ENCODE measurements at places on chromosomes 1 and 21.

DNA sequence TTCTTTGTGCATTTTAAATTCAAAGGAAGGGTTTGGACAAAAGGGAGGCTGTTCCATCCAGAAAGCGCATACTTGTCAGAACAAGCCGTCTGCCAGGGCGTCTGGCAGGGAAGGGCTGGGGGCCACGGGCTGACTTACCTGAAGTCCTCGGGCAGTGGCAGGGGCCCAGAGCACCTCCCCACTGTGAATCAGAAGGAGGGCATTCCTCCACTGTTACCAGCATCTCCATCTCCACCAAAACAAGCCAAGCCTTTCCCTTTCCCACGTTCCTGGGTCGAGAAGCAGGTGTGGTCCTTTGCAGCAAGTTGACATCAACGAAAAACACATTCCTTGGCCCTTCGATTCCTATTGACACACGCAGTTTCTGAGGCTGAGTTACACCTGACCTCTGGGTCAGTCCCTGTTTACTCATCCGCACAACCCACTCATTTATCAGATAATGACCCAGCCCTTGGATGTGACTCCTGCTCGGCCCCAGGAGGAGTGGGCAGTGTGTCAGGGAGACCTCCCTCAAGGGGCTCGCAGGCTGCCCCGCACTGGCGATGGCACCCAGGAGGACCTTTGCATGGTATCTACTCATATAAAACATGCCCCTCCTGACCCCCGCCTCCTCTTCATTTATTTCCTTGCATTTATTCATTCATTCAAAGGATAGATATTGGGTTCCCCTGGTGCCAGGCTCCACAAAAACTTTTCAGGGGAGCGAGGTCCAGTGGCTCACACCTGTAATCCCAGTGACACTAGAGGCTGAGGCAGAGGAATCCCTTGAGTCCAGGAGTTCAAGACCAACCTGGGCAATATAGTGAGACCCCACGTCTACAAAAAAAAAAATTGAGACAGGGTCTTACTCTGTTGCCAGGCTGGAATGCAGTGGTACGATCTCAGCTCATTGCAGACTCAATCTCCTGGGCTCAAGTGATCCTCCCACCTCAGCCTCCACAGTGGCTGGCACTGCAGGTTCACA lies 60.2 kb downstream of the TOMM20 start:
- no peak for DNase-seq

GRCh38 chr1:225425201-225425786 lies 2.5 kb downstream of the LBR start:
- no peak for DNase-seq

GRCh38 chr1:116375887-116376728 lies 3.1 kb downstream of the ATP1A1 start:
- DNase-seq = no peak

GRCh38 chr1:169595764-169596711 lies 9.8 kb upstream of the F5 start:
- no peak for DNase-seq

DNA sequence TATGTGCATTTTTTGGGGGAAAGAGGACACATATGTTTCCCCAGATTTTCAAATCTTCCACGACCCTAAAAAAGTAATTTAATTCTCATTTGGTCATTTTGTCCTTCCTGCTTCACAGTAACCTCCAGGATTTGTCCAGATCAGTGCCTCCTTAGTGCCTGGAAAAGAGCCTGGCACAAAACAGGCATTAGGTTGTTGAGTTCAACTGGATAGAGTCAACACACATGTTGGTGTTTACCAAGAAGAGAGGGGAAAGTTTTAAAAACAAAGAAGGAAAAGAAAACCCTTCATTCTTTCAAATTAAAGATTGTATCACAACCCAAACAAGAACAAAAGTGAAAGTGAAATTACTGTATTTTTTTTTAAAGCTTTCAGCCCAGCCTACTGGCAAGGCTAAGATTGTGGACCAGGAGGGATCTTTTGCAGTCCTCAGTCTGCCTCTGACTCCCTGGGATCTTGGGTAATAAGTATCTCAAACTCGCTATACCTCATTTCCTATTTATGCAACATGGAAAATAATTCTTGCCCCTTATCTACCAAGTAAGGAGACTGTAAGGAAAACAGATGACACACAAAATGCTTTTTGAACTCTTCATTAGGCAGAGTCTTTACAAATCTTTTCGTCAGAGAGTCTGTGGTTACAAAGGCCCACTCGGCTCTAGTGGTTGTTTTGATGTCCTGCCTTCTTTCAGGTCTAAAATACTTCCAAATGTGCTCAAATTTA lies 57.8 kb downstream of the ZNF281 start:
- no peak for DNase-seq

DNA sequence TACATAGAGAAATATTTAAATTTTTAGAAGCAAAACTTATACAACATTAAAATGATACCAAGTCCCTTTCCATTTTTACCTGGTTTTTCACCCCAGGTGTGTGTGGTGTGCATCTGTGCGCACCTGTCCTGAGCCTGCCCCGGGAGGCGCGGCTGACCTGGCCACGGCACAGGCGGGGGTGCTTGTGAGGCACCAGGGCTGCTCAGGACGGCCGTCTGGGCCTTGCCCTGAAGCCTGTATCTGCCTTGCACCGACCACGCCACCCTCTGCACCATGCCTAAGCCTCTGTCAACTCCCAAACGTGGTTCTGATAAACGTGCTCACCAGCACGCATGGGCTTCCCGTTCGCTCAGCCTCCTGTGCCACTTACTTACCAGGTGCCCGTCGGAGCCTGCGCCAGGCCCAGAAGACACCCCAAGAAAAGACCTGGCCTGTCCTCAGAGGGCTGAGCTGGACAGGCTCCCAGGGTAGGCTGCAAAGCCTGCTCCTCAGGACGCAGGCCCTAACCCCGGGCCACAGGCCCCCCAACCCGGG lies 20.9 kb downstream of the PANK4 start:
- DNase-seq = no peak

DNA sequence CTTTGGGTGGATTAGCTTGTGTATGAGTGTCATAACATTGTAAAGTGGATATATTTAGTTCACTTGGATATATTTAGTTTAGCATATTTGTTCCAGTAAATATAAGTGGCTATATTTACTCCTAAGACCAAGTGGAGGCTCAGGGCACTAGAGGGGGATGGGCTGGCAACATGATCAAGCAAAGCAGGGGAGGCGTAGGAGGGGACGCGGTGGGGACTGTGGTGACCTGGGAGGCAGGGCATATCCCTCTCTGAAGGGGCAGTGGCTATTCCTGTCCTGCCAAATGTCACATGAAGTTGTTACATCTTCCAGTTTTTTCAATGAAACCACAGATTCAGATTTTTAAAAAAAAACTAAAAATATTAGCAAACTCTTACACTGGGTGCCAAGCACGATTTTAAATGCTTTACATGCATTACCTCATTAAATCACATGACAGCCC lies 51.9 kb upstream of the EDN2 start:
- DNase-seq = no peak

DNA sequence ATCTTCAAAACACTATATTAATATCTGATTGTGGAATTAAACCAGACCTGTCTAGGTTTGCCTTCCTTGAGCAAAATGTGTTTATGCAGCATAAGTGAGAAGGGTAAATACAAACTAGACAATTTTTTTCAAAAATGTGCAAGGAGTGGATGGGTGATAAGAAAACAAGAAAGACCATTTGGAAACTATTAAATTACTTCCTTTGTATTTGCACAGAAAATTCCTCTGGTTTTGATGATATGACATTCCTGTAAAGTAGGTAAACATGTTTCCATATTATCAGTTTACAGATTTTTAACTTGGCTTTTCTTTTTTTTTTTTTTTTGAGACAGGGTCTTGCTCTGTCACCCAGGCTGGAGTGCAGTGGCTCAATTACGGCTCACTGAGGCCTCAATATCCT lies 24.8 kb upstream of the SLC30A1 start:
- no peak for DNase-seq

GRCh38 chr21:37220433-37220980 lies 46.6 kb downstream of the VPS26C start:
- DNase-seq = no peak

GRCh38 chr1:110626889-110627288 lies 20.7 kb upstream of the KCNA2 start:
- DNase-seq = no peak

DNA sequence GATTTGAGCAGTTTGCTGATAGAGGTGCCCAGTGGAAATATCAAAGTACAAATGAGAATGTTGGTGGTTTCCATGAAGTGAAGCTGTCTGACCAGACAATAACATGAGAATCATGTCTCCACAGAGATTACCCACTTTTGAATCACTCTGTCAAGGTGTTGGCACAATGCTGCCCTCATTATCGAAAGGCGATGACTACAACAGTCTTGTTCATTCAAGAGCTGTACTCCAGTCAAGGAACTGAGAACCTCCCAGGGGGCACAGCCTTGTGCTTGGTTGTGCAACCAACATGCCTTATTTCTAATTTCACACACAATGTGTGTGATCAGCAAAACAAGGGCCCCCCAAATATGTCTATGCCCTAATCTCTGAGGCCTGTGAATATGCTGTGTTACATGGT lies 35.7 kb downstream of the ETS2 start:
- DNase-seq = no peak

DNA sequence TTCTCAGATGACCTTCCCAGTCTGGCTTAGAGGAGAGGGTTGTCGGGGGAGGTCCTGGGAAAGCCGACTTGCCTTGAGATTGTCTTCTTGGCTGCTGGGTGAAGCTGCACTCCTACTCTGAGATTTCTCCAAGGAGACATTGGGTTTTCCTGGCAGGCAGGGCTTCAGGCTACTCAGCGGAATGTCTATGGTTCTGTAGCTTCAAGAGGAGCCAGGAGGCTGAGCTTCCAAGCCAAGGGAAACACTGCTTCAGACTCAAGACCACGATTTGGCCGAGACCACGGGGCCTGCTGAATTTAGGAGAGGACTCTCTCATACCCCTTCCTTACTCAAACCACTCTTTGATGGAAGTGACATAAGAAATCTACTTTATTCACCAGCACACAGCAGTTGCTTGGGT lies 67.8 kb downstream of the NTMT2 start:
- DNase-seq = no peak

GRCh38 chr21:46600978-46601377 lies 3.9 kb downstream of the S100B start:
- DNase-seq = no peak

DNA sequence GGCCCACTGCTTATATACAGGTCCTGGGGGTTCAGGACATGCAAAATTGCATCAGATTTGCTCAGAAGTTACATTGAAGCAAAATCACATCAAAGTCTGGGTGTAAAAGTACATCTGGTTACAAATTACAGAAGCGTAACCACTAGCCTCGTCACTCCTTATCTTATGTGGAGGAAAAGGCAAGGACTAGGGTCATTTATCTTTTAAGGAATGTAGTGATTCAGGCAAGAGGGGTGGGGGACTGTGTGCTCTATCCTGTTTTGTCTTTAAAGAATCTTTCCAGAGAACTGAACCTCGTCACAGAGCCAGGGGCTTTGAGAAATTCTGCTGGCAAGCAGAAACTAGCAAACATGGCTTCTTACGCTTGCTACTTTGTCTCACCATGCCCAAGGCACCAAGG lies 61.1 kb upstream of the RAB4A start:
- DNase-seq = no peak

DNA sequence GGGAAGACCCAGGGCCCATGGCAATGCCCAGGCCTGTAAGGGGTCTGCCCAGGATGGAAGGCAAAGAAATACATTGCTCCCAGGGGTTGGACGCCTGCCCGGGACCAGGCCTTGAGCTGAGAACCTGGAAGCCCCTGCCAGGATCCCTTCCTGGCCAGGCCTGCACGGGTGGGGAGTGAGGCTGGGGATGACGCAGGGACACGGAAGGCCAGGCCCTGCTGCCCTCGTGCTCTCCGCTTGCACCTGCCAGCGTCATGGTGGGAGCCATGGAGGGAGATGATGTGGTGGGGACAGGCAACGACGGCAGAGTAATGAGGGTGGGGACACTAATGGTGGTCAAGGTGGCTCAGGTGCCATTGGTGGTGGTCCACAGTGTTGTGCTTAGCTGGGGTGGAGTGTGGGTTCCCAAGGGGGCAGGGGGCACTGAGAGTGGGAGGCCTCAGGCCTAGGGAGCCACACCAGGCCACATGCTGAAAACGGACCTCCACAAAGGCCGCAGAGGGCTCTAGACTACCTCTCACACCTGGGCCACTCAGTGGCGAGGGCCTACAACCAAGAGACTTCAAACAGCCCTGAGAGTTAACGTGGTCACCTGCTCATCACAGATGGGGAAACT lies 4.3 kb downstream of the HES3 start:
- DNase-seq = no peak

DNA sequence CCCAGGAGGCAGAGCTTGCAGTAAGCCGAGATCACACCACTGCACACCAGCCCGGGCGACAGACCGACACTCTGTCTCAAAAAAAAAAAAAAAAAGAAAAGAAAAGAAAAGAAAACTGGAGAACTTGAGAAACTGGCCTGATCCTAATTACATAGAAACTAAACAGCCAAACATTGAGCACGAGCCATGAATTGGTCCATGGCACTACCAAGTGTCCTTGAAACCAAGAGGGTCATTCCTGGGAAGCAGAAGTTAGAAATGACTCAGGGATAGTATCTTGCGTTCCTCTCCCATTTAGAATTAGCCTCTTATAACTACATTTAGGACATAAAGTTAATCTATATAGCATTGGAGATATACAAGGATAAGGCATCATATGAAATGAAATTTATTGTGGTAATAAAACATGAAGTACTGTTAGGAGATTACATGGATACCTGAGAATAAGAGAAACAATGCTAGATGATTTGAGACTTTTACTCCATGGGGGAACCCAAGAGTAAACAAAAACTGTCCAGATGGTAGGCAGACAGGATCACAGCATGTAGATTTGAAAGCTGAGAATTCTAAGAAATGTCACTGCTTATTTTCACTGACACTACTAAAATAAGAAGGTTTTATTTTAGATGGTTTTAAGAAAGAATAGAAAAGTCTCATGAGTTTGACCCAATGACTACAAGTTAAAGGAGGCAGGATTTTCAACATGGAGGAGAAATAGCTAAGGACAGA lies 39.5 kb upstream of the CPLANE2 start:
- DNase-seq = no peak

DNA sequence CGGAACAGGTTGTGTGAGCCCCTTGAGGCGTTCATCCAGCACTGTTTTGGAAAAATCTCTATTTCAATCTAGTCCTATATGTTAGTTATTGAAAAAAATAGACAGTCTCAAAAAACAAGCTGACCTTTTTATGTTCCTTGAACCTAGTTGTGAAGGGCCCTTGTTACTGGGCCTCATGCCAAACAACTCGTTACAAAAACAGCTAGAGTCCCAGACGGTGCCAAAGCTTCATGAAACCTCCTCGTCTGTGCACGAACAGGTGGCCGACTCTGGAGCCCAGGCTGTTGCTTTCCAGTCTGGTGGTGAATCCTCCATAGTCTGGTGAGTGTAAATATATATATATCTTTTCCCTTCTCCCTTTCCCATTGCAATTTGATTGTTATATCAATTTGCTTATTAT lies at the start of gene CHIA:
Gene CHIA, plus strand, starts transcription at position 222 of the 400 bp plus-strand sequence. CDS start 19,617 bp downstream, outside the sequence.
- DNase-seq = no peak

- DNase-seq = no peak
Measured at GRCh38 chr21:42369821-42370220, 3.5 kb upstream of the TFF1 start.

DNA sequence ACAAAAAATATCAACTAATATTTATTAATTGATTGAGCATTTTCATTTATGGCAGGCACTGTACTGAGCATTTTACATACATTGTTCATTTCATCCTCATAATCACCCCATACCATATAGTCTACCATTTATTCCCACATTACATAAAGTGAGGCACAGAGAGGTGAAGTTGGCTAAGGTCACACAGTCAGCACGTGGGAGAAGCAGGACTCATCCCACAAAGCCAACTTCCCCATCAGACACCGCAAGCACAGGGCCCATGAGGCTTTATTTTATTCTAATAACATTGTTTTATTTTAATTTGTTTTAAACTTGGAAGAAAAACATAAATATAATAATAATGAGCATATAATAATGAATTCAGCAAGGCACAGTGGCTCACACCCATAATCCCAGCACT lies 43.1 kb upstream of the CAPZB start:
- DNase-seq = no peak
